ENCODE measurements at places on chromosomes 6 and 20. TPM values are rescaled to one million over a fixed set of nuclear protein-coding genes. Genes with fewer than 3 reads are reported as not detected.

GRCh38 chr6:157840776-157841175 lies 17.7 kb downstream of the SNX9 start:
- no peak for DNase-seq
- H3K36me3 ChIP-seq = no peaks in the 10 kb centered on the region
- peaks cover 3% of the 10 kb centered on the region for H3K4me1 ChIP-seq
- H3K27me3 ChIP-seq = no peaks in the 10 kb centered on the region

Gene CD2AP
- total RNA-seq = 29.0 TPM

DNA sequence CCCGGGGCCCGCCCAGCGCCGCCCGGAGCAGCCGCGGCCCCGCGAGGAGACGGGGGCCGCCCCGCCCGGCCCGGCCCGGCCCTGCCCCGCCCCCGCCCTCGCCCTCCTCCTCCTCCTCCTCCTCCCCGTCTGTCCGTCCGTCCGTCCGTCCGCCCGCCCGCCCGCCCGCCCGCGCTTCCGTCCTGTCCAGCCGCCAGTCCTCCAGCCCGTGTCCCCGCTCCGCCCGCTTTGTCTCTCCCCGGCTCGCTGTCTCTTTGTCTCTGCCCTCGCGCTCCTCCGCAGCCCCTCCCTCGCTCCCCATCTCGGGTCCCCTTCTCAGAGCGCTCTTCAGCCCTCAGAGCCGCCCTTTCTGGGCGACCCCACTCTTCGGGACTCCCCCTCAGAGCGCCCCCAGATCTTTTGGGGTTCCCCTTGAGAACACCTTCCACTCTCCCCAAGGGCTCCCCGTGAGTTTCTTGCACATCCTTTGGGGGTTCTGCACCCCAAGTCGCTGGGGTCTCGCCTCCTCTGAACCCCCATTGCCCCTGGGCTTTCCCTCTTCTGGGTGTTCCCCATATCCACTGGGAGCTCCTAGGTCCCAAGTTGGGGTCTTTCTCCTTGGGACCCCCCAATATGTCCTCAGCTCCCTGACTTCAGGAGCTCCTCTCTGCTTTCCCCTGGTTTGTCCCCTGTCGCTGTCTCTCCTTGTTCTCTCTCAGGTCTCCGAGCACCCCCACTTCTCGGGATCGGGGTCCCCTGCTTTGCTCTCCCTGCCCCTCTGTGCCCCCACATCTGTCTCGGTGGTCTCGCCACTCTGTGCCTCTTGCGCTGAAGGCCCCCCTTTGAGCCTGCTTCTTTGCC lies 79.5 kb upstream of the MYL9 start:
- no peak for DNase-seq
- H3K4me3 ChIP-seq = peak overlapping the region; percentile 80
- H3K27me3 ChIP-seq = no peaks in the 10 kb centered on the region

- no peaks in the 10 kb centered on the region for H3K27me3 ChIP-seq
- DNase-seq = no peak
- peaks cover 24% of the 10 kb centered on the region for H3K4me1 ChIP-seq
- peak overlapping the region; percentile 93 for H3K4me3 ChIP-seq
- H3K27ac ChIP-seq = peak overlapping the region; percentile 96
Measured at GRCh38 chr6:34390531-34391472, 1.7 kb downstream of the NUDT3 start.

DNA sequence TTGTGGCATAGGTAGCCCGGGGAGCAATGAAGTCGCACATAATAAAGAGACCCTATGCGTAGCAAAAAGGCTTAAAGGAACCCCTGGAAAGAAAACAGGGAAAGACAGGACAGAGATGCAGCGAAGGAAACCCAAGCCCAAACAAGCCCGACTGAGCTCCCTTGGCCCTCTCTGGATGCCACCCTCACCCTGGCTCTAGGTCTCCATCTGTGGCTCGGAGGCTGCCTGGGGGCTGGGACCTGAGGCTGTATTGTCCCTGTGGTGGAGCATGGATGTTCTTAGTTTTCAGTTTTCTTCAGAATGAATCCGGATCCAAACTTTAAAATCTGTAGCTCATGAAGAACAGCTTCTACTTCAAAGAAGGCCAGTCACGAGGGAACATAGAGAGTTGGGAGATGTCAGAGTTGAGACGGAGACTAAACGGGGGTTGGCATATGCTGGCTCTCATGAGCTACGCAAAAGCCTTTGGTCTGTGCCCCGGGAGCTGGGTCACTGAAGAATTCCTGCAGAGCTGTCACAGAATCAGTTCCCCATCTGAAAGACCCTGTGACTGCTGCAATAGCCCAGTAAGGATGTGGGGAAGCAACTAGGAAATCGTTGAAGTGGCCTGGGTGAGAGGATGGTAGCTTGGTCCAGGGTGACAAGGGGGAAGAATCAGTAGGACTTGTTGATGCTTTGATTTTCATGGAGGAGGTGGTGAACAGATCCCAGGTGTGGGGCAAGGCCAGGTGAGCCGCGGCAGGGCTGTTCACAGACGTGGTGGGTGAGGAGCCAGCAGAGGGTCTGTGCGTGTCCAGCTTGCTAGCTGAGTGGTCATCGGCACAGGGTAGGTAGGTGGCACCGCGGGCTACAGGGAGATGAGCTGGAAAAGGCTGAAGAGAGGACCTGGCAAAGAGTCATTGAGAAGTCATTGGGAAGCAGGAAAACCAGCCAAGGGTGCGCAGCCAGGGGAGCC lies 35.2 kb downstream of the SYNDIG1 start:
- no peaks in the 10 kb centered on the region for H3K36me3 ChIP-seq
- H3K27me3 ChIP-seq = no peaks in the 10 kb centered on the region
- no peak overlapping the region for H3K4me3 ChIP-seq
- no peak for DNase-seq
- H3K4me1 ChIP-seq = no peaks in the 10 kb centered on the region

DNA sequence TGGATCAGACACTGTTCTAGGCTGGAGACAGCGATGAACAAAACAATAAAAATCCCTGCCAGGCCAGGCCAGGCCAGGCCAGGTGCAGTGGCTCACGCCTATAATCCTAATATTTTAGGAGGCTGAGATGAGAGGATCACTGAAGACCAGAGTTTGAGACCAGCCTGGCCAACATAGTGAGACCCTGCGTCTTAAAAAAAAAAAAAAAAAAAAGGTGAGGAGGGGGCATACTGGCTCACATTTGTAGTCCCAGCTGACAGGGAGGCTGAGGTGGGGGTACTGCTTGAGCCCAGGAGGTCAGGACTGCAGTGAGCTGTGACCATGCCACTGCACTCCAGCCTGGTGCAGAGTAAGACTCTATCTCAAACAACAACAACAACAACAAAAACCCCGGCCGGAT lies 4.5 kb downstream of the MUCL3 start:
- H3K4me3 ChIP-seq = no peak overlapping the region
- no peak overlapping the region for H3K27ac ChIP-seq
- no peaks in the 10 kb centered on the region for H3K36me3 ChIP-seq
- no peaks in the 10 kb centered on the region for H3K27me3 ChIP-seq

Gene IRAK1BP1
- 1.8 TPM for total RNA-seq

DNA sequence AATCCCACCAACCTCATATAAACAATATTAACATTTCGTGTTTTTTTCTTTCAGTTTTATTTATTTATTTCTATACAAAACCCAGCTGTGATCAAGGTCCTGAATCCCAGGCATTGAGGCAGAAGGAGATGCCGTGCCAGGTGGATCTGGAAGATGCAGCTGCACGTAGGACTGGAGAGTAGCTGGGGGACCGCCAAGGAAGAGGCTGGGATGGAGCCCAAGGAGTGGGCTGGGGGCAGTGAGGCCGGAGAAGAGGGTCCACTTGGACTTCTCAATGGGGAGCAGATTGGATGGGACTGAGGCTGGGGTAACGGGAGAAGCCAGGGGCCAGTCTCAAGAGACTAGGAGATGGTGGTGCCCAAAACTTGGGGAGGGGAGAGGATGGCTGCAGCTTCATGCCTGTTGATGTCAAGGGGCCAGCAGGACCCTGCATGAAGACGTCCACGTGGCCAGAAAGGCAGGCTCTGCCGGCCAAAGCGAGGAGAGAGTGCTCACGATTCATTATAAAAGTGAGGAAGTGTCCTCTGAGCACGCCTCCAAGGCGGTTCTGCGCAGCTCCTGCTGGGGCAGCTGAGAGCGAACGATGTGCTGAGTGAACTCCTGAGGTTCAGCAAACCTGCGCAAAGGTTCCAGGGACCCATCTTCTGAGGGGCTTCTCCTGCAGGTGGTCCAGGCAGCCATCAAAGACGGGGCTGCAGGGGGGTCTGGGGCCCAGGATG lies 110.3 kb downstream of the BMP7 start:
- H3K4me3 ChIP-seq = no peak overlapping the region
- H3K27me3 ChIP-seq = no peaks in the 10 kb centered on the region
- H3K4me1 ChIP-seq = no peaks in the 10 kb centered on the region
- H3K27ac ChIP-seq = no peak overlapping the region
- H3K36me3 ChIP-seq = no peaks in the 10 kb centered on the region

Gene POU5F1
- 5.5 TPM for total RNA-seq

Gene GJA10
- not detected for total RNA-seq

DNA sequence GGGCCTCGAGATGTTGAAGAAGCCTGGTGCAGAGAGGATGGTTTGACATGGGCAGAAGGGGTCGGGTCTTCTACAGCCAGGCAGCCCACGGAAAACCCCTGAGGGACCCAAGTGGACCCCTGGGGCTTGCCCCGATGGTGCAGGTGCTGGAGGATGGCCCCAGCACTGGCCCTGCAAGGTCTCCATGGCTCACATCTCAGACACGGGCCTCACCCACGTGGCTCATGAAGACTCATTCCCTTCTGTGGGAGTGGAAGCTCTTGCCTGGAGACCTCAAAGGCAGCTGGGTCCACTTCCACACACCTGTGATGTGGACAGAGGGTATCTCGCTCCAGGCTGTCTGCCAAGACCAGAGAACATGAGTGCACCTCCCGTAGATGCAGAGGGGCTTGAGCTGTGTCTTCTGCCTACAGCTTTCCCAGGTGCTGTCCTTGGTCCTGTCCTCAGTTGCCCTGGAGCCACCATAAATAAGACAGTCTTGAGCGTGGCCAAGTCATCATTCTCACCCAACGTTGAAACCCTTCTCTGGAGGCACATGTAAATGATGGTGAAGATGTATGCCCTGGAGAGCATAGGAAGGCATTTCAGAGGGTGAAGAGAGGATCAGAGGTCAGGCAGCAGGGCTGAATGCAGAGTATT lies 108.0 kb downstream of the SYNDIG1 start:
- H3K4me3 ChIP-seq = no peak overlapping the region
- H3K4me1 ChIP-seq = no peaks in the 10 kb centered on the region
- no peaks in the 10 kb centered on the region for H3K36me3 ChIP-seq
- no peaks in the 10 kb centered on the region for H3K27me3 ChIP-seq
- no peak for DNase-seq

Gene MEP1A
- 0.09 TPM for total RNA-seq

Gene GABBR1
- 7.0 TPM for total RNA-seq

- no peaks in the 10 kb centered on the region for H3K27me3 ChIP-seq
- H3K27ac ChIP-seq = no peak overlapping the region
- DNase-seq = no peak
- no peaks in the 10 kb centered on the region for H3K4me1 ChIP-seq
- H3K36me3 ChIP-seq = no peaks in the 10 kb centered on the region
Measured at GRCh38 chr6:92428448-92428847, 990.9 kb downstream of the EPHA7 start.
